ENCODE measurements at places on chromosomes 6 and 20.

DNA sequence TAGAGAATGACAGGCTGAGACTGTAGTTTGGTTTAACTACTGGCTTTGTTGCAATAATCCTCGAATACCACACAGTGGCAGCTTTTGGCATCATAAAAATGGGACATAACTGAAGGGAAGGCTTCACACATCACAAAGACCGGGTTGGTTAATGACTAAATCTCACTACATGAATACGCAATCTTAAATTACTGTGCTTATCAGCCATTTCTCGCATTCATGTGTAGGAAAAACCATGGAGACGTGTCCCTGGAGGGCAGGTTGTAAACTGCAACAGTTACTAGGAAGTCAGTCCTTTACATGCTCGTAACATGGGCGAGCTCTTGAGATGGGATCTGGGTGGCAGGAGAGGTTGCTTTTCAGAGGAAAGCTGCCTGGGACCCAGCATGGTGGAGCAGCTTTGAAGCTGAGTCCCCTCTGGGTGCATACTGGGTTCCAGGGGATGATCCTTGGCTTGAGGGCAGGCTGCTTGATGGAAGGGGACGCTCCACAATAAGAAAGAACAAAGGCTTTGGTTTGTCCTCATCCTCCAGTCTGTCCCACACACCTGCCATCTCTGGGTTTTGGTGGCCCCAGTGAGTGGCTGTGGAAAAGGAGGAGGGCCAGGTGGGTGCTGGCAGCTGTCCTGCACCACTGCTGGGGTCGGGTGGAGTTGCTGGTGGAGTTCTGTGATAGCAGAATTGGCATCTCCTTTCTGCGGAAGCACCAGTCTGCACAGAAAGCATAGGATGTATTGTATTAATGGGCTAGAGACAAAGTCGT is 2.1 kb downstream of the RPS21 start:
- no peak for DNase-seq
- no peak overlapping the region for H3K4me3 ChIP-seq
- H3K4me1 ChIP-seq, result peaks cover 5% of the 10 kb centered on the region

DNA sequence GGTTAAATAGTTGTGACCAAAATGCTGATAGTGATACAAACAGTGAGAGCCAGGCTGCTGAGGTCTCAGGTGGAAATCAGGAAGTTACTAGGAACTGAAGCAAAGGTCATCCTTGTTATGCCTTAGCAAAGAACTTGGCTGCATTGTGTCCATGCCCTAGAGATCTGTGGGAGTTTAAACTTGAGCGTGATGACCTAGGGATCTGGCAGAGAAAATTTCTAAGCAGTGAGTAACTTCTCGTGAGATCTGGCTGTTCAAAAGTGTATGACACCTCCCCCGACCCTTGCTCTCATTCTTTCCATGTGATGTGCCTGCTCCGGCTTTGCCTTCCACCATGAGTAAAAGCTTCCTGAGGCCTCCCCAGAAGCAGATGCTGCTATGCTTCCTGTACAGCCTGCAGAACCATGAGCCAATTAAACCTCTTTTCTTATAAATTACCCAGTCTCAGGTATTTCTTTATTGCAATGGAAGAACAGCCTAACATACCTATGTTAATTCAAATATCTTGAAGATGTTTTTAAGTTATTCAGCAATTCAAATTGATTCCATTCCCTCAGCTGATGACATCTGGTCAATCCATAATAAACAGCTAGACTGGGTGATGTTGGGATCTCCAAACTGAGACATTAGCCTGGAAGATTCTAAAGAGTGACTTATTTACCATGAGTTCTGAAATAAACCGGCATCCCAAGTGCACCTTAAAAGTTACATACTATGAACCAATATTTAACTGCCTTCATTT is 33.8 kb downstream of the KIF16B start:
- DNase-seq, result peak; percentile 9
- H3K27me3 ChIP-seq, result no peaks in the 10 kb centered on the region
- H3K27ac ChIP-seq, result no peak overlapping the region
- H3K4me3 ChIP-seq, result no peak overlapping the region
- peaks cover 6% of the 10 kb centered on the region for H3K4me1 ChIP-seq

GRCh38 chr20:38799203-38799602 is 6.3 kb upstream of the PPP1R16B start:
- H3K4me1 ChIP-seq, result no peaks in the 10 kb centered on the region
- no peak for DNase-seq
- peaks cover 5% of the 10 kb centered on the region for H3K27me3 ChIP-seq
- no peak overlapping the region for H3K27ac ChIP-seq

- DNase-seq, result no peak
- H3K27me3 ChIP-seq, result no peaks in the 10 kb centered on the region
- H3K27ac ChIP-seq, result no peak overlapping the region
- H3K36me3 ChIP-seq, result no peaks in the 10 kb centered on the region
- H3K4me1 ChIP-seq, result no peaks in the 10 kb centered on the region
These were observed 349.2 kb downstream of the MAFB start for GRCh38 chr20:40339661-40340449.

- peaks cover 24% of the 10 kb centered on the region for H3K4me1 ChIP-seq
- no peak overlapping the region for H3K4me3 ChIP-seq
- no peak overlapping the region for H3K27ac ChIP-seq
- no peaks in the 10 kb centered on the region for H3K27me3 ChIP-seq
- peak; percentile 28 for DNase-seq
These were observed 37.4 kb upstream of the FAM83C start for GRCh38 chr20:35329435-35330139.

GRCh38 chr6:111482188-111482958 is 645 bp downstream of the REV3L start:
- peak overlapping the region; percentile 88 for H3K4me3 ChIP-seq
- H3K27ac ChIP-seq, result peak overlapping the region; percentile 96
- DNase-seq, result peak; percentile 28
- no peaks in the 10 kb centered on the region for H3K27me3 ChIP-seq

DNA sequence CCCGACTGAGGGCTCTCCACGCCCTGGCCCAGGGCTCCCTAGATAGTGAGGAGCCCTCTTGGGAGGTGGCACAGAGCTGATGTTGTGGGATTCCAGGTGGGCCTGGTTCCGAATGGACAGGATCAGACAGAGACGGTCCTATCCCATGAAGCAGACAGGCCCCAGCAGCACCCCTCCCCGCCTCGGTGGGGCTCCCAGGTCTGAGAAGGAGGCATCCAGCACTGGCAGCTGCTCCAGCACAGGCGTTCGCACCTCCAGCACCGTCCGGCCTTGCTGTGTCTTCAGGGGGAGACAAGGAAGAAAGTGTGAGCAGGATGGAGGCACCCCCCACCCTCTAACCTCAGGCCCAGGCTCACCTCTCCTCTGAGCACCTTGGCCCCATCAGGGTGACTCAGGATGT is 28.7 kb downstream of the COL11A2 start:
- H3K4me3 ChIP-seq, result no peak overlapping the region
- peaks cover 9% of the 10 kb centered on the region for H3K4me1 ChIP-seq

GRCh38 chr6:16852671-16853070 is 91.4 kb upstream of the ATXN1 start:
- H3K4me3 ChIP-seq, result no peak overlapping the region
- peaks cover 6% of the 10 kb centered on the region for H3K4me1 ChIP-seq
- H3K27ac ChIP-seq, result no peak overlapping the region
- no peaks in the 10 kb centered on the region for H3K27me3 ChIP-seq
- DNase-seq, result no peak

DNA sequence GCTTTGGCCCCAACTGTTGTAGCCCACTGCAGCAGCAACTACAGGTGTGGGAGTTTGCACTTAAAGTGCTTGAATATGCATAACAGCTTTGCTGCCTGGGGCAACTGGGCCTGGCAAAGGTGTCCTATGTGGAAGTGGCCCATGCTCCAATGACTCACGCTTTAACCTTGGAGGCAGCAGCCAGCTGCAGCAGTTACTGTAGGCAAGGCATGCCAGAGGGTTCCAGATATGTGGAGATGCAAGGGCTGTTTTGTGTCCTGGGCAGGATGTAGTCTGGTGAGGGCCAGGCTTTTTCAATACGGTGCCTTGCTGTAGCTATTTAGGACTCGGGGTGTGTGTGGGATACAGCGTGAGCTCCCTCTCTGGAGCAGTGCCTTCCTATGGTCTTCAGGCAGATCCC is 150.3 kb downstream of the NKAIN2 start:
- H3K36me3 ChIP-seq, result no peaks in the 10 kb centered on the region
- no peaks in the 10 kb centered on the region for H3K27me3 ChIP-seq
- no peak overlapping the region for H3K27ac ChIP-seq
- no peak for DNase-seq
- H3K4me3 ChIP-seq, result no peak overlapping the region

DNA sequence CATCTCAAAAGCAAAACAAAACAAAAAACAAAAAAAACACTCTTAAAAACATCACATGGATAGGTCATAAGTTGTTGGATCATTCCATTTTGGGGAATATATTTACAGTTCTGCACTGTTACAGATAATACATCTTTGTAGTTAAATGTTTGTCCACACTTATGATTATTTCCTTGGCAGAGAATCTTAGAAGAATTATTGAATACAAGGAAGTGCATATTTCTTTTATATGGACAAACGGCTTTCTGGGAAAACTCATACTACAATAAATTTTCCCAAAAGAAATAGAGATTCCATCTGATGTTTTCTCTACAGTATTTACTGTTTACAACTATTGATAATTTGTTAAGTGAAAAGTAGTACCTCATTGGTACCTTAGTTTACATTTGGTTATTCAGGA is 33.8 kb downstream of the GMPR start:
- no peak for DNase-seq
- no peaks in the 10 kb centered on the region for H3K36me3 ChIP-seq
- no peak overlapping the region for H3K4me3 ChIP-seq
- H3K27me3 ChIP-seq, result no peaks in the 10 kb centered on the region

- no peaks in the 10 kb centered on the region for H3K4me1 ChIP-seq
- no peaks in the 10 kb centered on the region for H3K36me3 ChIP-seq
- H3K27me3 ChIP-seq, result no peaks in the 10 kb centered on the region
- no peak overlapping the region for H3K27ac ChIP-seq
- H3K4me3 ChIP-seq, result no peak overlapping the region
These were observed 87.8 kb upstream of the HS3ST5 start for GRCh38 chr6:114430534-114431124.

GRCh38 chr20:16806886-16807285 is 58.7 kb downstream of the OTOR start:
- H3K36me3 ChIP-seq, result no peaks in the 10 kb centered on the region
- H3K27ac ChIP-seq, result no peak overlapping the region
- H3K4me3 ChIP-seq, result no peak overlapping the region
- H3K4me1 ChIP-seq, result no peaks in the 10 kb centered on the region

DNA sequence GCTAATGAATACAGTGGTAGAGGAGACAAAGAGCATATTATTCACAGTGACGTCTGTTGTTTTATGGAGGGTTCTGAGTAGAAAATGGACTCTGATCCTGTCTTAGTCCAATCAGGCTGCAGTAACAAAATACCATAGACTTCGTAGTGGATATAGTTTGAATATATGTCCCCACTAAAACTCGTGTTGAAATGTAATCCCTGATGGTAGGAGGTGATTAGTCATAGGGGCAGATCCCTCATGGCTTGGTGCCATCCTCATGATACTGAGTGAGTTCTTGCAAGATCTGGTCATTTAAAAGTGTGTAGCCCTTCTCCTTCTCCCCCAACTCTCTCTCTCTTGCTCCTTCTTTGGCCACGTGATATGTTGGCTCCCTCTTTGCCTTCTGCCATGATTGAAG is 82.5 kb downstream of the CD83 start:
- DNase-seq, result peak; percentile 54
- peaks cover 19% of the 10 kb centered on the region for H3K27me3 ChIP-seq
- H3K27ac ChIP-seq, result no peak overlapping the region
- no peaks in the 10 kb centered on the region for H3K36me3 ChIP-seq
- no peaks in the 10 kb centered on the region for H3K4me1 ChIP-seq

DNA sequence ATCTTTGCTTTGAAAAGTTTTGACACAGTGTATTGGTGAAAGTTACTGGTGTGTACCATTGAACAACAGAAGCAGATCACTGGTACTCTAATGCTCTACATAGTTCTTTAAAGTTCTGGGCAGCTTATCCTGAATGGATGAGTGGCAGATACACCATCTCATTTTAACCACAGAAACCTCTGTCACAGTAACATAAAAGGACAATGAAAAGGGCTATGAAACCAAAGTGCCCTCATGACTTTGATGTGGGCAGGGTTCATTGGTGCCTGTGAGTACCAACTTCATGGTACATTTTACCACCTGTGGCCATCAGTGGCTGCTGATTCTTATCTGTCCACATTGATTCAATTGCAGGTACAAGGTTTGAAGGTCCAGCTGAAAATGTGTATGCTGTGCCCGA is 285.7 kb upstream of the PREP start:
- no peaks in the 10 kb centered on the region for H3K4me1 ChIP-seq
- no peaks in the 10 kb centered on the region for H3K36me3 ChIP-seq
- H3K4me3 ChIP-seq, result no peak overlapping the region
- DNase-seq, result no peak

DNA sequence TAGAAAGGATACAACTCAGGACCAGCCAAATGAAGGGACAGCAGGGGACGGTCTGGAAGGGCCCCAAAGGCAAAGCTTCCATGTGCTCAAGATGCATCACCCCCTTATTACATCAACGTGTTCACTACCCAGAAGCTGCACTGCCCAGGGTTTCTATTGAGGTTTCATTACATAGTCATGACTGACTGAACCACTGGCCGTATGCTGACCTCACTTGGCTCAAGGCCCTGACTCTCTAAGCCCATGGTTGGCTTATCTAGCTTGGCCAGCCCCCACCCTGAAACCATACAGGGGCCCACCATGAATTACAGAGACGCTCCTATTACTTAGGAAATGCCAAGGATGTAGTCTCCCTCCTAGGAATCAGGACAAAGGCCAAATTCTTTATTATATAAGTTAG is 179.4 kb downstream of the FOXC1 start:
- no peaks in the 10 kb centered on the region for H3K36me3 ChIP-seq
- H3K27ac ChIP-seq, result no peak overlapping the region
- peak; percentile 65 for DNase-seq
- peaks cover 4% of the 10 kb centered on the region for H3K4me1 ChIP-seq
